Fibroblast of gingiva (primary cell): ENCODE measurements at places on chromosomes 5 and 9.
A peak's percentile ranks its signal among the peaks of the same experiment; 100 is the strongest.

GRCh38 chr5:5063533-5063953 is 76.6 kb upstream of the ADAMTS16 start:
- no peak for DNase-seq

DNA sequence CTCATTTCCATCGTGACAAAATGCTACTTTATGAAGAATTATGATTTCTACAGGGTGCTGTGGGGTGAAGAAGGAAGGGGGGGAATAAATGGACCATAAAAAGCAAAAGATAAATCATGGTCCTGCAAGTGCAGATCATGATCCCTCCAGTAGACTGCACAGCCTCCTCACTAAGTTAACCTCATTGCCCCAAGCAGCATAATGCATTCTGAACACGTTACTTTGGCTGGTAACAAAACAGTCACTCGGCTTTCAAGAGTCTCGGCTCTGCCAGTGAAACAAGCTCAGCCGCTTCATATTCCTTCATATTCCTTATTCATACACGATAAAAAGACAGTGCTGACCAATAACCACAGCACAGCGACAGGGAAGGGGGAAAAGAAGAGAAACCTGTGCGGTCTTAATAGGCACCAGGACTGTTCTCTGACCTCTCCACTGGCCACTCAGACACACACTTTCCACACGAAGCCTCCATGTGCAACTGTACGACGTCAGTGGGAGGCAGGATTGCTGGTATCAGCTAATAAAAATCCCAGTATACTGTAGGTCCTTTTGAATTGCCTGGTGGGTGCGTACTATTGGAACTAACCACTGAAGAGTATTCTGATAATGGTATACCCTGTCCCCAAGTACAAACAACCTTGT is 60.5 kb downstream of the ANKH start:
- no peak for DNase-seq

- DNase-seq, result no peak
Observed at GRCh38 chr5:91477408-91477807, 94.3 kb upstream of the ARRDC3 start.

DNA sequence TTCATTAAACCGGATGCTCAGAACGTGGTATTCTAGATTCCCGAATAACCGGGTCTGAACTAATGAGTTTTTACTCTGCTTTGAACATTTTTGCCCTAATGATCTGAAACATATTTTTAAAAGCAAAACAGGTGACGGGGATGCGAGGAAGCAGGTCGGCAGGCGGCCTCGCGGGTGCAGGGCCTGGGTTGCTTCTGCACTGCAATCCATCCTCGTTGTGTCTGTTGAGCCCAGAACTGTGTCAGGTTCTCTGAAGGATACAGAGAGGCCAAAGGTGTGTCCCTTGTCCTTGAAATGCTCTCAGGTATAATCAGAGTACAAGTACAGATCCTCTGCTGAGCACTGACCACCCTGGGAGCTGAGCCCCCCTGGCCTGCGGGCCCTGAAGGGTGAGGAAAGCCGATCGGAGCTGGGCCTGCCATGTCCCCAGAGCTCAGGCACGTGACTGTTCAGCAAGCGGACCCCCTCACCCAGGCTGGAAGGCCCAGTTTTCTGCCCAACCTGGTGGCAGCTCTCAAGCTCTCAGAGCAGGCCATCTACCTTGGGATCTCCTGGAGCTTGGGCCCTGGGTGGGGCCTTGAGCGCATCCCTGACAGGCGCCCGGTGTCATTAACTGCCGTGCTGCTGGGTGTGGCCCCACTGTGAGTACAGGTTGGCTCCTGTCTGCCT is 151.8 kb downstream of the OLFM1 start:
- no peak for DNase-seq

GRCh38 chr5:87276655-87277054 is 9.0 kb downstream of the RASA1 start:
- no peak for DNase-seq

DNA sequence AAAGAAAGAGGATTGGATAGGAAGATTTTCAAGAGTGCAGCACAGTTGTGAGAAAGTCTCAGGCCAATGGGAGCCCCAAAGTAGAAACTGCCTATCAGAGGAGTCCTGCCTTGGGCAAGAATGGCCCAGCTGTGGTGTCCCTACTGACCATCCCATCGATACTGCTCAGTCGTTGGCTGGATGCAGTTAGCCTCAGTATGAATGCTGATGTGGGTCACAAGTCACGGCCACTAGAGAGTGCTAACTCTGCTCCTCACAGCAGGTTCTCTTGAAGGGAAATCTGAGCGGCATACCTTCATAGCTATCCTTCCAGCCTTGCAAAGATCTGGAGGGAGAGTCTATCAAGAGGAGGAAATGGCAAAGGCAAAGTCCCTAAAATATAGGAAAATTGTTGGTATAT is 11.6 kb upstream of the CETN3 start:
- peak; percentile 8 for DNase-seq

DNA sequence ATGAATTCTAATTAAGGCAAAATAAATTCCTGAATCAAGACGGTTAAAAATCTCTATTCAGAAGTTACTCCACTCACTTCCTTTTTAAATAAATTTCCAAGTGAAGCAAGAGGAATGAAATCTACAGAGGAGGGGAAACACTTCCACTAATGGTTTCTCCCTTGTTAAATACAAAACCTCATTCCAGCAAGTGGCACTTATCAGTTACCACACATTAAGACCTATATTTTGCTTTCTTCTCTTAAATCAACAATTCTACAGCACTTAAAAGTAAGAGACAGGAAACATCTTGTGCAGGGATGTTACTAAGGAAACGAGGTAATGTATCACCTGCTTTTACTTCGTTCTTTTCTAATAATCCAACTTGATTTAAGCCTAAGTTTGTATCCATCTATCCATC is 172.6 kb downstream of the RAPGEF6 start:
- DNase-seq, result no peak
